Stimulated activated CD8-positive, alpha-beta memory T cell treated with anti-CD3 and anti-CD28 coated beads, Interleukin-4, amount 100 ng/mL, for 4 hours (primary cell): ENCODE measurements at places on chromosomes 5 and 9.

GRCh38 chr5:166369807-166370206 lies 1921.6 kb upstream of the WWC1 start:
- no peak for DNase-seq

GRCh38 chr5:152397581-152397980 lies 7.5 kb downstream of the NMUR2 start:
- no peak for DNase-seq

DNA sequence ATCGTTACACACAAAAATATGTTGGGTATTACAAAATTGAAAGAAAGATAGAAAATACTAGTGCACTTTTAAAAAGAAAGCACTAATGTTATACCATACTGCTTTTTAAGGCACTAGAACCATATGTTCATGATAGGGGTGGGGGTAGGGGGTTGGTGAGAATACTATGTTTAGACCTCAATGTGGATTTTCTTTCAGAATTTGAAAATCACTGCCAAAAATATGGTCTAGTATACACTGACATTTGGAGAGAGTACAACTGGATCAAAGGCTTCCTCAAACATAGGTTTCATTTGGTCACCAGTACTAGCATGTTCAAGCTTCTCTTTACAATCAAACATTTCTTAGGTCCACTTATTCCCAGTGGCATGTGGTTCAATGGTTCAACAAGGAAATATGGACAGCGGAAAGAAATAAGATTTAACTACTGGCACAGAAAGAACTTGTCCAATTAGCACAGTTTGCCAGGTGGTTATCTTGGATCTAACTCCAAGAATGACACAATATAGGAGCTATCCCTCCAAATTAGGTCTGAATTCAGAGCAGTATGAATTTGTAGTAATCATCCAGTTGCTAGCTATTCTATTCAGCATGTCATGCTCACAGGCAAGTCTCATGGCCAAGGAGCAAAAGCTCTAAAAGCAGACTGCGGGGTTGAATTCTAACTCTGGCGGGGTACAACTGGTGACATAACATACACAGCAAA lies 139.3 kb downstream of the SLC24A2 start:
- no peak for DNase-seq

GRCh38 chr9:84258371-84258770 lies 82.2 kb downstream of the SLC28A3 start:
- DNase-seq: no peak

DNA sequence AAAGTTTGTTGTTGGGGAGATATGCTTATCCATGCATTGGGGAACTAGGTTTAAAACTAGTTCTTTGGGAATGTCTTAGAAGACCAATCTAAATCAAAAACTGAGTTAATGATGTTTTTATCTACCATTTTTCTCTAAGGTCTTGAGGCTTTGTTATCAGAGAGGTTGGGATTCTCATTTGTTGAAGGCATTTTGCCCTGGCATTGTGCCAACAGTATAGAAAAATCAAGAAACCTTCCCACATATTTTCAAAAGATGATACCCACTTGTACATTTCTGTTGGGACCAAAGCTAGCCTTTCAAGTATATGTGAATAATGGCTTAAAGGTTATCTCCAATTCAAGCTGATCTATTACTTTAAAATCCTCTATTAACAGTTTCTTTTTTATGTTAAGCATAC lies 419.8 kb upstream of the KIF2A start:
- DNase-seq: no peak

GRCh38 chr9:108663422-108663821 lies 192.4 kb downstream of the ACTL7B start:
- DNase-seq: no peak

DNA sequence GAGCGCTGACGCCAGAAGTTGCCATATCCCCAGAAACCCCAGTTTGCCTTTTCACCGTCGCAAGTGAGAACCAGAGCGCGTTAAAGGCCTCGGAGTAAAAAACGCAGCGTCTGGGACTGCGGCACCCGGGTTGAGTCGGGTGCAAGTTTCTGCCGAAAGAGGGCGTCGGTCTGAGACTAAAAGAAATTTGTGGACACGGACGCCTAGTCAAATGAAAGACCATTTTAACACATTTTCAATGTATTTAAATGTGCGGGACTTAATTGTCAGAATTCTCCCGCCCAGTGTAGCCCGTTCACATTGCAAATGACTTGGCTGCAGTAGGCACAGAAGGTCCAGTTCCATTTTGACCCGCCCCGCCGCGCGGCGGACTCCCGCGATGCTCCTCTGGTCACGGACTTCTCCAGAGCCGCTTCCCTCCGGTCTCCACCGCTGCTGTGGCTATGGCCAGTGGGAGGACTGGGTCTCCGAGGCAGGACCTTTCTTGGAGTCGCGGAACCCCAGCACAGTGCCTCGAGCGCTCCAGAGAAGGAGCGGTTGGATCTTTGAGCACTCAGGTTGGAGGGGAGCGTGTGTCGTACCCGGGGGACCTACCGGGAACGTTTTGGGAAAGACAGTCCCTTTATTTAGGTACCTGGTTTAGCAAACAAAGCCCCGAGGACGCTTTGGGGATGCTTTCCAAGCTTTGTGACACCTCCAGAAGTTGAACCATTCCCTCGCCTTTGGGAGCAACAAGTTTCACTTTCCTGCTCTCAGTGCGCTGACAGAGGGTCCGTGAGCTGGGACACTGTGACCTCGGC lies 1.2 kb upstream of the NPR3 start:
- DNase-seq: no peak

DNA sequence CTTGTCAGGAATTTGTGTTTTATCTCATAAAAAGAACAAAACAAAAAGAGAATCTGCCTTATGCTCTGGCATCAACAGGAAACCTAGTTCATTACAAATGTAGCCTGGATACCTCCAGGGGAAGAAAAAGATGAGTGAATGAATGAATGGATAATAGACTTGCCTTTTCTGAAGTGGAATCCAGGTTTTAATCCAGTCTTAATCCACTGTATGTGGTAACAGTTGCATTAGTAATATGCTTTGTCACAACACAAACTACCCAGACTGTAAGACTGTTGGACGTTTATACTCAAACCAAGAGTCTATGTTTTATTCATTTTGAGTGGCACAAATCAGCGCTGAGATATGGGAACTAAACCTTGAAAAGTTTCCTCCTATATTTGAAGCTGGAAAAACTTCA lies 32.1 kb upstream of the MAP3K1 start:
- DNase-seq: no peak

DNA sequence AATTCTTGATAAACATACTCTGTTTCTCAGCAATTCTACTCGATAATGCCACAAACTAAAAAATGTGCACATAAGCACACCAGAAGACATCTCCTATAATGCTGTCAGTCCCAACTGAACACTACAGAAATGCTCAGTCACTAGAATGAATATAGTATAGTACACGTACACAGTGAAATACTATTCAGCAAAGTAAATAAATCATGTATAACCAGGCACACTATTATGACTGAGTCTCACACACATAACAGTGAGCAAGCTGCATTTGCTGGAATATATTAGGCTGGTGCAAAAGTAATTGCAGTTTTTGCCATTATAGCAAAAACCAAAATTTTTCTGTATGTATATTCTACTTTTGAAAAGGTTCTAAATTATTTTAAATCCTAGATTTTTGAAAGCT lies 310.2 kb downstream of the CTNND2 start:
- no peak for DNase-seq

DNA sequence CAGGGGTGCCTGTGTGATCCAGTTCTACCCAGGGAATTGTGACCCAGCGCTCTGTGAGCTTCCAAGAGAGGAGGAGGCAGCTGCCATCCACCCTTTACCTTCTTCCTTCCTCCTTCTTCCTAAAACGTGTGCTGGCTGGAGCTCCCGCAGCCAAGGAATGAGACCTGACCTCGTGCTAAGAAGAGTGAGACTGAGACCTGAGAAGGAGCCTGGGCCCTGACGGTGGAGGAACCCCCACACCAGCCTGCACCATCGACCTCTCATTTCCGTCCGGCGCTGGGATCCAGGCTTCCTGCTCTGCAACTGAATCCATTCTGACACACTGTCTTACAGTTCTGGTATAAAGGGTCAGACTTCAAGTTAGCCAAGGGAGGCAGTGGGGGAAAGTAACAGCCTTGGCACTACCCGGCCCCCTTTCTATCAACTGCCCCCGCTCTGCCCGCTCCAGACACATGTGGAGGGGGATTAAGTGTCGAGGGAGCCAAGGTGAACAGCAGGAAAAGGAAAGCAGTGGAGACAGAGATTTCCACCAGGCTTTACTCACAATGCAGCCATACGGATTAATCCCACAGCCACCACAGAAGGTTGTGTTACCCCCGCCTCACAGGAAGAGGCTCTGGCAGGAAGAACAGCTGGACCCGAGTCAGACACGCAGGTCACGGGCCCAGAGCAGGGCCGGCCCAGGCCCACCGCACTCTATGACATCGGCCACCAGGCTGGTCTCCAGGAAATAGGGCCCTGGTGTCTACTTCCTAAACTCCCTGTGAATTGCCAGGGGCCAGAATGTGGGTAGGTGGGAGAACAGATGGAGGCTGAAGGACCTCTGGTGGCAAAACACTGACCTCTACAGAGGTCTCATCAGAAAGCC lies 15.8 kb downstream of the MGAT1 start:
- DNase-seq: no peak

DNA sequence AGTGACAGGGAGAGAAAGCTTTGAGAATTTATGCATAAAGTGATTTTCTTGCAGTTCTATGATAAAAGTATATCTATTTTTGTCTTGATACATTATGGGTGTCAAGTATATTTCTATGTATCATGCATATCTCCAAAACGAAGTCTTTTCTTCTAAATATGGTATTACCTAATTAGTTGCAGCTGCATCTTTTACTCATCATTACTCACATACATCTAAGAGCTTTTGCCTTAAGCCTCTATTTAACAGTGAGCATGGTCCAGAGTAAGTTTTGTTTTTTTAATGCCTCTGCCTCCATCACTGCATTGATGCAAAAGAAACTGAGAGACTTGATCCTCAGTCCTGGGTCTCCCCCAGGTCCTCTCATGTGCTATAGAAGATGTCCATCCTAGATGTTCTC lies 40.0 kb upstream of the SMC5 start:
- no peak for DNase-seq

DNA sequence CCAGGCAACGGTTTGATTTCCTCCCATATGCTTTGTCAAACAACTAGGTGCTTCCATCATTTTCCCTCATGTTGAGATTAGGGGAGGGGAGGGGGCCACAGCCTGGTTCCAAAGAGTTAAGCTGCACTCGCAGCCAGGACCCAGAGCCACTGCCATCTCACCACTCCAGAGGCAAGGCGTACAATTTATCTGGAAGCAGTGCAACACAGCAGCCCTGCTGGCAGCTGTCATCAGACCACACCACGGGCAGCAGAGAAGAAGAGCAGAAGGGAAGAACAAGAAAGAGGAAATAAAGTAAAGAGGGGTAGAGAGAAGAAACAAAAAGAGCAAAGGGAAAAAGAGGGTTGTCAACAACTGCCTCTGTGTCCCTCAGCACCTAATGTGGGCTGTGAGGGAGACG lies 38.9 kb downstream of the MED27 start:
- no peak for DNase-seq

GRCh38 chr5:50922942-50923767 lies 256.7 kb downstream of the PARP8 start:
- no peak for DNase-seq

GRCh38 chr5:150409638-150410523 lies 2.8 kb downstream of the CD74 start:
- no peak for DNase-seq

DNA sequence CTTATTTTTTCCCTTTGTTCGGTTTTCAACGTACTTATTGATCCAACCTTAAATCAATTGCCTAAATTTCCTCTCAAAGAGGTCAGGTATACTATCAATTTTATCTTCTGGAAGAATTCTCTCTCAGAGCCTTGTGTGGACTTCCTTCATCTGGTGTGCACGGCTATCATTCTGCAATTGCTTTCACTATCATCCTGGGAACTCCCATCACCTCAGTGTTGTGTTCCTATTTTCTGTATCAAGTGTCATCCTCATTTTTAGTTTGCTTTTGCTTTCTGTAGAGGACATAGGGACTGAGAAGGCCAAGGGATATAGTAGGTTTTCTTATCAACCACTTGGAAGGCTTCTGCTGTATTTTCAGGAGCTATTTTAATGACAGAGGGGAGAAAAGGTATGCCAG lies 11.3 kb downstream of the STOM start:
- no peak for DNase-seq

GRCh38 chr5:90168399-90168798 lies 241.2 kb downstream of the CETN3 start:
- DNase-seq: no peak

DNA sequence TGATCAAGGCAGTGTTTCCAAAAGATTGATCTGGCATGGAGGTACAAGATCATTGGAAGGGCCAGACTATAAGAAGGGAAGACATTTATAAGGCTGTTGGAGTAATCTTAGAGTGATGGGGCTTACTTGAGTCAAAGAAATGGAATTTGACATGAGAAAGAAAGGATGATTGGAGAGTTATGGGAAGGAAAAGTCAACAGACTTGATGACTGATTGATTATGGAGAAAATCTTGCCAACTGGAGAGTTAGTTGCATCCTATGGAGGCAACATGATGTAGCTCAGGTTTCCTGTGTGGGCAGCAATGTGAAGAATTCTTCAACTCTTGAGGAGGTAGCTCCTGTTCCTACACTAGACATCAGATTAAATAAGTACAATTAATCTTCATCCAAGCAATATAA lies 10.9 kb upstream of the MAST4 start:
- no peak for DNase-seq

- DNase-seq: no peak
Measured at GRCh38 chr5:165400086-165400485, 1894.7 kb downstream of the MAT2B start.

GRCh38 chr9:131620764-131621520 lies 75.6 kb downstream of the PRRT1B start:
- DNase-seq: no peak

DNA sequence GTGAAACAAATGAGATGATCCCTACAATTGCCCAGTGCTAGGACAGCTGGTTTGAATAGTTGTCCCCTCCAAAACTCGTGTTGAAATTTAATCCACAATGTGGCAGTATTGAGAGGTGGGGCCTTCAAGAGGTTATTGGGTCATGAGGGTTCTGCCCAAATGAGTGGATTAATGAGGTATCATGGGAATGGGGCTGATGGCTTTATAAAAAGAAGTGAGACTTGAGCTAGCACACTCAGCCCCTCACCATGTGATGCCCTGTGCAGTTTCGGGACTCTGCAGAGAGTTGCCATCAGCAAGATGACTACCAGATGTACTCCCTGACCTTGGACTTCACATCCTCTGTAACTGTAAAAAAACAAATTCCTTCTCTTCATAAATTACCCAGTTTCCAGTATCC lies 33.1 kb downstream of the RANBP6 start:
- DNase-seq: no peak
